Activated T-helper 9 cell treated with anti-CD3 and anti-CD28 coated beads, Interleukin-2, amount 50 U/mL, for 16 hours (primary cell): ENCODE measurements at places on chromosomes 6 and 20.

- no peak for DNase-seq
Measured at GRCh38 chr6:24780206-24780605, 5.5 kb downstream of the GMNN start.

DNA sequence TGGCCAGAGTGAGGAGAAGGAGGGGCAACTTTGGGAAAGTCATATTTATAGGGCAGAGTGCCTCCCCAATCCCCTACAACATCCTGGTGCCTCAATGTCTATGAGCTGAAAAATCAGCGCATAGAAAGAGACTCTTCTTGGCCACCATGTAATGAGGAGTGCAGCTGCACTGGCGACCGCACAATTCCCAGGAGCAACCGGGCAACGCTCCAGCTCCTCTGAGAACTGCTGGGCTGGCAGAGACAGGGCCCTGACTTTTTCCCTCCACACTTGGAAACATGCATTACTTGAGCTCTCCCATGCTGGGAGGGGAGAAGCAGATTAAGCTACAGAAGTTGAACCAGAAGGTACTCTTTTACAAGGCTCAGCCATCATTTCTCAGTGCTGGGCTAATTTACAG is 31.4 kb upstream of the MARCKS start:
- no peak for DNase-seq

DNA sequence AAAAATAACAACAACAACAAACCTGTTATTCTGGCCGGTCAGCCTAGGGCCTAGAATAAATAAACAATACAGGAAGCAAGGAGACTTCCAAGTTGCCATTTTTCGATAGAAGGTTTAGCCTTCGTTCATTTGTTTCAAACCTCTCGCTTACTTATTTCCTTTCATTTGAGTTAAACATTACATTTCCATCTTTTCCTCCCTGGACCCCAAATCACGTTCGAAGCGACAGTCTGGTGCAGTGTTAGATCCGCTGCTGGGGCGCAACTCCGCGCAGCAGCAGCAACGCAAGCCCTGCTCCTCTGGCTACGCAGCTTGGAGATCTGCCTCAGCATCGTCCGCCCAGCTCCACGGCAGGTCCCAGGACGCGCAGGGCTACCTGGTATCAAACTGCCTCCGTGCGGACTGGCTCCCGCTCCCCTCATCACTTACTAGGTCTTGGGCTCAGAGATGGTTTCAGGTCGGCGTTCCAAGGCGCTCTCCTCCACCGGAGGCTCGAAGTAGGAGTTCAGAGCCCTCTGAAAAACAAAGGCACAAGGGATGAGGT is 530 bp downstream of the TDP2 start:
- DNase-seq = peak; percentile 28

- no peak for DNase-seq
Measured at GRCh38 chr6:96611342-96611991, 48.5 kb downstream of the FHL5 start.

DNA sequence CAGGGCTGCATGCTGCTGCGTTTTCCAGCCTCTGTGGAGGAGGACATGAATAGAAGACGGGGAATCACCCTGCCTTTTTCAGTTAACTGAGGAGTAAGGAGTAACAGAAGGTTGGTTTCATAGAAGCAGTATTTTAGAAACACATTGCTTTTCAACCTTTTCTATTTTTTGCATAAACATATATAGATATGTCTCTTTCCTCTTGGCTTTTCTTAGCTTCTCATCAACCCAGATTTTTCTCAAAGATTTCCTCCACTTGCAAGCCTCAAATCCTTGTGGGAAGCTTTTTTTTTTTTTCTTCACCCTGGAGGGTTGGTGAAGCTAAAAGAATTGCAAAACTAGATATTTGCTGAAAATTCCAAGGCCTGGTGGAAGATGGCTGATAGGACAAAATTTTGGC is 6.0 kb downstream of the SLC24A3 start:
- DNase-seq = no peak

- no peak for DNase-seq
Measured at GRCh38 chr20:37869334-37869861, 33.5 kb upstream of the VSTM2L start.
